ENCODE measurements at places on chromosomes 3 and 15. TPM values are rescaled to one million over a fixed set of nuclear protein-coding genes. Genes with fewer than 3 reads are reported as not detected.

GRCh38 chr3:179837374-179837773, 184.5 kb downstream of the USP13 start:
- no peak overlapping the region for H3K27ac ChIP-seq
- no peak overlapping the region for H3K4me3 ChIP-seq
- H3K27me3 ChIP-seq = no peaks in the 10 kb centered on the region
- DNase-seq = peak; percentile 12
- no peaks in the 10 kb centered on the region for H3K4me1 ChIP-seq
- H3K36me3 ChIP-seq = no peaks in the 10 kb centered on the region

GRCh38 chr15:77606142-77607034, 26.3 kb downstream of the LINGO1 start:
- H3K4me3 ChIP-seq = no peak overlapping the region
- peak; percentile 57 for DNase-seq
- H3K4me1 ChIP-seq = peaks cover 10% of the 10 kb centered on the region

DNA sequence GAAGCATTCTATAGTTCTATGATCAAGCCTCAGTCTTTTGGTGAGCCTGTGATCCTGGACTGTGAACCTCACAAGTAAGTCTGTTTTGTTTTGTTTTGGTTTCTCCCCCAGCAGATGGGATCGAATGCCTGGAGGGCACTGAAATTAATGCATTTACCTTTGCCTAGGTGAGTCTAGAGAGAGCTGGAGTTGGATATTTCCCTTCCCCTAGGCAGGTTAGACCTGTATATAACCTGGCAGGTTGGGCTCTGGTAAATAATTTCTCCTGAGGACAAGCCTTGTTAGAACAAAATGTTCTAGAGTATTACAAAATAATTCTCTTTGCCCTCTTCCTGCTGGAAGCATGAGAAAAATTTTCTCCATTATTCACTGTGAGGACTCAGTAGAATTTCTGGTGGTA, 211.9 kb downstream of the TPRG1 start:
- no peak overlapping the region for H3K4me3 ChIP-seq
- no peaks in the 10 kb centered on the region for H3K4me1 ChIP-seq
- no peak for DNase-seq
- H3K27me3 ChIP-seq = no peaks in the 10 kb centered on the region
- no peak overlapping the region for H3K27ac ChIP-seq
- H3K36me3 ChIP-seq = no peaks in the 10 kb centered on the region

The RTP4 gene
- 0.48 TPM for polyA plus RNA-seq

The DUOXA2 gene
- polyA plus RNA-seq = not detected

The AP3B2 gene
- polyA plus RNA-seq = 0.89 TPM

The SLC28A1 gene
- not detected for polyA plus RNA-seq
